Foreskin melanocyte (primary cell): ENCODE measurements at places on chromosomes 2 and 18.

DNA sequence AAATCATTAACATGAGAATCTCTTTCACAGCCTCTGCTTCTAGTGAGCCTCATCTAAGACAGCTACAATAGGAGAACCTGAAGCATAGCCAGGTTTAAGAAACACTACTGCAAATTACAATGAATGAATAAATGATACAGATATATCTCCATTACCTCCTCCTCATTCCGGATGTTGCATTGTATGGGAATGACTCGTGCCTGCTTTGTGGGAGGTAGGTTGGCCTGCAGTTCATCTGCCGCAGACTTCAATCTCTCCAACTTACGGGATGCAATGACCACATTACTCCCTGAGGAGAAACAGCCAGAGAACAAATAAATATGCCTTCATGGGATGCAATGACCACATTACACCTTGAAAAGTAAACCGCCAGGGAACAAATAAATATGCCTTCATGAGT lies 15.4 kb downstream of the PECR start:
- DNase-seq, result no peak

GRCh38 chr2:48851161-48851560 lies 95.6 kb upstream of the LHCGR start:
- DNase-seq, result no peak

DNA sequence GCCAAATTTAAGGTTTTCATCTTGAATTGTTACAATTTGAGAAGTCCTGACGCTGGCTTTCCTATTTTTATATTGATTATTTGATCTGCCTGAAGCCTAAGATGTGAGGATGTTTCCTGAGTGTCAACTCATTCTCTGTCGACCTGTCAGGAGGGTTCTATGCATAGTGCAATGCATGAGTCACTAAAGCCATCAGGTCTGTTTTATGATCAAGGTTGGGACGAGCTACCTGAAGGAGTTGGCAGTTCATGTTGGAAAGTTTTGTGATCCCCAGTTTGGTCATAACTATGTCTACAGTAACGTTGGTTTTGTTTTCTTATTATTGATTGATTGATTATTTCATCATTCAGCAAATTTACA lies 71.2 kb downstream of the NABP1 start:
- no peak for DNase-seq

- no peak for DNase-seq
These were observed 9.7 kb upstream of the SNED1 start for GRCh38 chr2:240988571-240989271.

- no peak for DNase-seq
These were observed 87.8 kb downstream of the ACOXL start for GRCh38 chr2:110820128-110820527.

DNA sequence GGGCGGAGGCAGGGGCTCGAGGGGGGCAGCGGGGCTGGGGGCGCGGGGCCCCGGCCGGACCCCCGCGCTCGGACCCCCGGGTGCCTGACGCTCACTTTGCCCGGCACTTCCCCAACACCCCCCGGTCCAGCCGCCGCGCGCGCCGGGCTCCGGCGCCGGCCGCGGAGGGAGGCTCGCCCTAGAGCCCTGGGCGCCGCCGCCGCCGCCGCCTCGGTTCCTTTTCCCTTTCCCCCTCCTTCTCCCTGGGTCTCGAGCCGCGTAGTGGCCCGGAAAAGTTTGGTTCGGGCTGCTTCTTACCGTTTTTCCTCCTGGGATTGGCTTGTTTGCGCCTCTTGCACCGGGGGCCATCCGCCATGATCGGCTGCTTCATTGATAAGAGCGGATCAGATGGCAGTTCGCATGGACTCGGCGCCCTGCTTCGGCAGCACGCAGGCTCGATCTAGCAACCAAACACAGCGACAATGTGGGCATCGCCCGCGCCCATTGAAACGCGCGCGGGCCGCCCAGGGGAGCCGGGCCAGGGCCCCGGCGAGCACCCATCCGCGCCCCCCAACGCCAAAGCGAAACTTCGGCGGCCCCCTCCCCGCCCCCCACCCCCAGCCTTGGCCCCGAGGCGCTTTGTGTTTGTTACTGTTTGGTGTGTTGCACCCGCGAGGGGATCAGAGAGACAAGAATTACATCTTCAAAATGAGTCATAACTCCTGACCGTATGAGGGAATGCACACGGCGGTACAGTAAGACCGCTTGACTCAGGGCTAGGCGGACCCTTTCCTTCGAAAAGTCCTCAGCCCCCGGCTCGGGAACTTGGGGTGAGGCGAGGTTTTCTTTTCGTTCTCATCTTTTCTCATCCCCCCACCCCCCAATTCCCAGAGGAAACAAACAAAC lies 2.7 kb downstream of the ZEB2 start:
- peak; percentile 81 for DNase-seq

GRCh38 chr2:209549589-209549988 lies 125.7 kb downstream of the MAP2 start:
- no peak for DNase-seq

DNA sequence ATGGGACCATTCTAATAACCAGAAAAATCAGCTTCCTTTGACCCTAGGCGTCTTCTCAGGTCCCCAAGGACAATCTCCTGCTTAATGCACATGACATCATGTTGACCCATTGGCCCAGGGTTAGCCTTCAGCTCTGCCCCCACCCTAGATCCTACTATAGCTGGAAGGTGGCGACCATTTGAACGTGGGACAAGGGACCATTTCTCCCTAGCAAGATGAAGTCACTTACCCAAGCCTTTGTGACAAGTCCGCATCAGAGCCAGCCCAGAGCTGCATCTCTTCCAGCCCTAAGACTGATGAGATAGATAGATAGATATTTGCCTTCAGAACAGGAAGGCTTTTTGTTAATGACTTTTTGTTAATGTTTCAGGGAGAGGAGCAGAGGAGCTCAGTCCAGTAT lies 28.2 kb upstream of the TAF1B start:
- no peak for DNase-seq

DNA sequence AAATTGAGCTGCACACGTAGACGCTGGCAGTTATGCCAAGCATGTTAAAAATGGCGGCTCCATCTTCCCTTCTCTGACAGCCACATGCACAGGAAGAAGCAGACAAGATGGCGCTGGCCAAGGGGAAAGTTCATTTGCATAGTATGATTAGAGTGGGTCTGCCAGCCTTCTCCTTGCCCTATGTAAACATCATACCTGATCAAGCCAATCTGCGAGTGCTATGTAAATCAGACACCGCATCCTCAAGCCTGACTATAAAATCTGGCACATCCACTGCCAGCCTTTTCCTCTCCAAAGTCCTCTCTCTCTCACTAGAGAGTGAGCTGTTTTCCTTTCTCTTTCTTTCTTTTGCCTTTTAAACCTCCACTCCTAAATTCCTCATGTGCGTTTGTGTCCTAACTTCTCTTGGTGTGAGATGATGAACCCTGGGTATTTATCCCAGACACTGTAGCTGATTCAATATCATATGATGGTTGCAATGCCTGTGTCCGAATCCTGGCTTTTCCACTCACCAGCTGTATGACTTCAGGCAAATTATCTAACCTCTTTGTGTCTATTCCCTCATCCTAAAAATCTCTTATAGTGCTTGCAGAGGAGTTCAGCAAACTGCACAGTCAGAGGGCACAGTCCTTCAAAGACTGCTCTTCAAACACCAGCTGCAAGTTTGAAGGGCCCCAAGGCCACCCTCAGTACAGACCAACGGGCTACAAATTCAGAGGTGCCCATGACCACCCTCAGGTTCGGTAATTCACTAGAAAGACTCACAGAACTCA lies 39.3 kb upstream of the ITSN2 start:
- peak; percentile 78 for DNase-seq

GRCh38 chr2:7887441-7887840 lies 794.4 kb upstream of the ID2 start:
- DNase-seq, result no peak

DNA sequence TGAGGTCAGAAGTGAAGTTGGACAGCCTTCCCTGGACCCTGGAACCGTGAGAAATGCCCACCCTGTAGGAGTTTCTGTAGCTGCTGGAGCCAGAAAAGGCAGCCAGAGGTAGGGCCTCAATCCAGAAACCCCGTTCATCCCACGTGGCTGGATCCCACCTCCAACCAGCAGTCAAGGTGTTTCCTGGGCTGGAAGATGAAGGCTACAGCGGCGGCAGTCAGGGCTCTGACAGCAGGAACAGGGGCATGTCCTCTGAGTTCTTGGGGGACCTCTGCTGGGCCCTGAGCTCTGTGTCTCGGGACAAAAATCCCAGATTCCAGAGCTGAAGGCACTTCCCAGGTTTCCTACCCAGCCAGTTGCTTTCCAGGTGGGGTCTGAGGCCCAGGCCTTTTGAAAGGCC lies 218.2 kb downstream of the KLHL29 start:
- DNase-seq, result no peak

- no peak for DNase-seq
These were observed 25.5 kb downstream of the GYPC start for GRCh38 chr2:126681505-126681904.

- DNase-seq, result no peak
These were observed 5.3 kb upstream of the CTAGE1 start for GRCh38 chr18:22422909-22423548.

- no peak for DNase-seq
These were observed 46.0 kb downstream of the TNS1 start for GRCh38 chr2:217956586-217957457.

- DNase-seq, result peak; percentile 65
These were observed at the start of gene PSME4 for GRCh38 chr2:53970724-53971602. Gene PSME4 (minus strand): TSS chr2:53970993. CDS start chr2:53970784, 209 bp downstream.

DNA sequence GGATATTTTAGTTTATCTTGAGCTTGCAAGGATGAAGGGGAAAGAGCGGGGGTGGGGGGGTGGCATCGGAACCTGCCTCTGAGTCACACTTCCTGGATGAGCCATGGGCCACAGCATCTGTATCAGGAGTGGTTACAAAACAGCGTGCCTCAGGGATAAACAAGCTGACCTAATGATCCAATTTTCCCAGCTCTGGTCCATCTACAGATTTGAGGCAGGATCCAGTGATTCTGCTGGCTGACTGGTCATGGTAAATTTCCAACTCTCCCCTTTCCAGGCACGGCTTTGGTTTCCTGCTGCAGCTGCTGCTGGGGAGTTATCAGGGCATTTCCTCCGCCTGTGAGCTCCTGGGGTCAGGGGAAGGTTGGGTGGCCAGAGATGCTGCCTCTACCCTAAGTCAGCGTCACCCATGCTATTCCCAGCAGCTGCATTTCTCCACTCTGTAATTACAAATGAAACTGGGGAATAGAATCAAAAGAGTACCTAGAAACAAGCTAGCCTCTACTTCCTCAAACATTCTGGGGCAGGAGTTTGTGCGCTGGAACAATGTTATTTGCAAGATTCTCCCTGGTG lies 4.7 kb upstream of the HPCAL1 start:
- DNase-seq, result peak; percentile 70

- DNase-seq, result no peak
These were observed 291.9 kb downstream of the ALK start for GRCh38 chr2:29629495-29629894.

DNA sequence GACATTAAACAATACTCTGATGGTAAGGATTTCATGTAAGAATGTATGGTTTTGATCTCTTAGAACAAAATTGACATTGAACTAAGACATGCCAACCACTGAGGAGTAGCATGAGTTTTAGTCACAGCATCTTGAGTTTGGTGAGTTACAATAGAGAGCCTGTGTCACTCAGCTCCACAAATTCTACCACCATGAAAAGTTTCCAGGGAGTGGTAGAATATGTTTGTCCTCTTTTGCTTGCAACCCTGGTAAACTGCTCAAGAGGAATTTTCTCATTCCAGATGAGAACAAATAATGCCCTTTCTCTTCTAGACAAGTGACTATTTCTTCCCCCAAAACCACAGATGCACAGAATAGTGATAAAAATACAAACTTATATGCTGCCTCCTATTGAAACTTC lies 502.0 kb upstream of the VRK2 start:
- DNase-seq, result peak; percentile 99

GRCh38 chr2:138201286-138201685 lies 237.0 kb downstream of the HNMT start:
- DNase-seq, result peak; percentile 11

- DNase-seq, result peak; percentile 75
These were observed 39.4 kb upstream of the RND3 start for GRCh38 chr2:150526827-150527226.

GRCh38 chr2:163751696-163752095 lies 15.9 kb upstream of the FIGN start:
- no peak for DNase-seq

- no peak for DNase-seq
These were observed 5.2 kb upstream of the KCNK3 start for GRCh38 chr2:26687328-26687727.

- peak; percentile 64 for DNase-seq
These were observed 2.9 kb upstream of the EPB41L3 start for GRCh38 chr18:5546660-5547059.

- peak; percentile 3 for DNase-seq
These were observed 5.5 kb downstream of the PDE11A start for GRCh38 chr2:178066890-178067669.

DNA sequence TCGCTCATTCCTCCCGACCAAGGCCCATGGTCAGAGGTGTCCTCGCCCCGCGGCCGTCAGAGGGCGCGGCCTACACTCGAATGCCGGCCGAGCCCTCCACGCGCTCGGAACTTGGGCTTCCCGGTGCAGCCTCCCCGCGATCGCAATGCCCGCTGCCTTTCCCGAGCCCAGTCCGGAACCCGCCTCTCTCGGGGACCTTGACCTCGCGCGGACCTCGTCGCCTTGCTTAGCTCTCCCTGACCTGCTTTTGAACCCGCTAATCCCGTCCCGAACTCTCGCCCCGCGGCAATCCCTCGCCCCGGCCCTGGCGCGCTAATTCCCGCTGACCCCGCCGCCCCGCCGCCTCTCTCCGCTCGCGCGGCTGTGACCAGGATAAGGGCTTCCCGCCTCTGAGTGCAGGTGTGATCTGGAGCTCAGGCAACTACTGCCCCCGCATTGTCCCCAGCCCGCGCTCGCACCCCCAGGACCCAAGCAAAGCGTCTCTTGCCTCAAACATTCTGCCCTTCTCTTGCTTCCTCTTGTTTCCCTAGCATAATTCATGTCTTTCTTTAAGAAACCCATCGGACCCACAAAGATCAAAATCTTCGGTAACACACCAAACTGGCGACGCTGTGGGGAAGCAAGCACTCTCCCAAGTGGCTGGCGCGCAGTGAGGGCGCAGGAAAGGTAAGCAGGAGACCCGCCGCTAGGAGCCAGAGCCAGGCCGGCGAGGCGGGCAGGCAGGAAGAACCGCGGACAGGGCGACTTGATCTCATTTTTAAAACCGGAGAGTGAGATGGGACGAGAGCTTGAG lies 46.6 kb upstream of the ATP6V1B1 start:
- DNase-seq, result no peak

GRCh38 chr18:49591775-49592174 lies 29.9 kb downstream of the LIPG start:
- DNase-seq, result peak; percentile 67

- DNase-seq, result no peak
These were observed 226.8 kb downstream of the LDLRAD4 start for GRCh38 chr18:13445241-13445897.
